ENCODE measurements at places on chromosomes 6 and 20.

- no peak for DNase-seq
Measured at GRCh38 chr20:19141998-19142397, 70.4 kb upstream of the SLC24A3 start.

- DNase-seq: no peak
Measured at GRCh38 chr20:23320317-23320716, 30.3 kb upstream of the NXT1 start.

GRCh38 chr20:7637184-7637583 is 303.1 kb downstream of the HAO1 start:
- DNase-seq: no peak

DNA sequence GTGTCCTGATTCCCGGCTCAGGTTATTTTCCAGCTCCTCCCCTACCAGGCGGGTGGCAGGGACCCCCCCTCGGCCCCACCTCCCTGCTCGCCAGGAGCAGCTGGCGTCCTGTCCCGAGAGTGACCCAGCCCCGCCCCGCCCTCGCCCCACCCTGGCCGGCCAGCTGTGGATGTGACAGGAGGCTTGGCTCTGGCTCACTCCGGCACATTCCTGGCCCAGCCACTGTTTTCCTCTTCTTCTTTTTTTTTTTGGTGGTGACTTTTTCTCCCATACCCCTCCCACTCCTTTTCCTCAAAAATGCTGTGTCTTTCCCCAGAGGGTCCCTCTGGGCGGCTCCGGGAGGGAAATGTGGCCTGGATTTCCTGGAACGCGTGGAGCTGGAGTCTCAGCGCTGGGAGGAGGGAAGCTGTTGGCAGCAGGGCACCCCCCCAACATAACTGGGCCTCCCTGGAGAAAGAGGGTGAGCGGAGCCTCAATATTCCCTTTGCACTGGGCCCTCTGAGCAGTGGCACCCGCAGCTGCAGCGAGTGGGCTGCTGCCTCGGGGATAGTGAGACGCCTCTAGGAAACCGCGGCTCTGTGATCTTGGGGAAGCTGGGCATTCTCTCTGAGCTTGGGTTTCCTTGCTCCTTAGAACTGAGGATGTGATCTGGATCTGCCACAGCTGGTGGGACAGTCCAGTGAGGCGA is 28.3 kb upstream of the CSNK2A1 start:
- peak; percentile 26 for DNase-seq

DNA sequence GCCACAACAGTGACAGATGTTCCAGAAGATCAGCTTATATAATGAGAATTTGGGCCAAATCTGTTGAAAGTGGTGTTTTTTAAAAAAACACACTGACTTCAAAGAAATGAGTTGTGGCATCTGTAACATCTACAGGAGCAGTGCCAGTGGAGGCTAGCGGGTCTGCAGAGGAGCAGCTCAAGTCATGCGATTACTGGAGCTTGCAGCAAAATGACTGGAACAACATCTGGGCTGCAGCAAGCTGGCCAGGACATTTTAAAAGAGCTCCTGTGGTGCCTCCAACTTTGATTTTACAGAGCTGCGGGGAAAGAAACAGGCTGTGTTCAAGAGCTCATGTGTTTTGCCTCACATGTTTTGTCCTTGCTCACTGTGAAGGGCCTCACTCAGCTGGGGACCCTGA is 57.2 kb downstream of the TBX18 start:
- DNase-seq: no peak

GRCh38 chr6:121932076-121932991 is 467.1 kb upstream of the HSF2 start:
- peak; percentile 91 for DNase-seq

DNA sequence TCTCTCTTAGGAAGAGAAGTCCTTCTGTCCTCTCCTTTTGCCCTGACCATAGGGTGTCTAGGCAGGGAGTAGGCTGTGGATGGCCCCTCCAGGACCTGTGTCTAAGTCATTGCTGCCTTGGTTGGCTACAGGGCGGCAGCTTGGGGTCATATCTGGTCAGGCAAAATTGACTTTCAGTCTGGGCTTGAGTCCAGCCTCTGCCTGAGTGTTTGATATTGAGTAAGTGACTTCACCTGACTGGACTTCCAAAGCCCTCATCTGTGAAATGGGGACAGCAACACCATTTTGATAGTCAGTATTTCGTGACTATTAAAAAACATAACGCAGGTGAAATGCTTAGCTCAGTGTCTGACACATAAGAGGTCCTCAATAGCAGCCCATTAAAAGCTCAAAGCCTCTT is 4.6 kb downstream of the TGM3 start:
- DNase-seq: no peak

- no peak for DNase-seq
Measured at GRCh38 chr20:37390891-37391525, 45.1 kb downstream of the SRC start.

GRCh38 chr6:5335020-5335419 is 73.7 kb downstream of the FARS2 start:
- no peak for DNase-seq

GRCh38 chr6:11414176-11414963 is 123.2 kb upstream of the TMEM170B start:
- DNase-seq: peak; percentile 69

DNA sequence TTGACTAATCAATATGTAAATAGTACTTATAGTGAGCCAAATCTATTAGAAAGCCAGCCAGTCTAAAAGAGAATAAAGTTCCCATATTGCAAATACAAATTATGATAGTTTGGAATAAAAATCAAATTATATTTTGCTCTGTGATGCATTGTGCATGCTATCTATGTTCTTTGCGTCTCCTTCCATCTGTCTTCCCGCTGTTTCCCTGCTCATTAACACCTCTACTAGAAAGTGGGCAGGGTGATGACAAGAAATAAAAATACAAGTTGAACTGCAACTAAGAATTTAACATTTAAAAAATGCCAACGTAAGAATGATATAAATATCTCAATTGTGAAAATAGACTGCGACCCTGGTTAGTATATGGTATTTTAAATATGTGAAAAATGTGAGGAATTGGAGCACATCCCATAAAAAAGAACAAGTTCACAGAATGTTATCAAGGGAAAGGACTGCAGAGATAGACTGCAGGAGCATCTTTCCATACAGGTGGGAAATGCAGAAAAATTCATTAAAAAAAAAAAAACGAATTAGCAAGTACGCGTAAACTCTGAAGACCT is 157.6 kb upstream of the PDE7B start:
- peak; percentile 22 for DNase-seq

GRCh38 chr6:151240036-151240685 is 394 bp downstream of the AKAP12 start:
- peak; percentile 76 for DNase-seq

GRCh38 chr6:133187657-133188453 is 53.3 kb upstream of the EYA4 start:
- DNase-seq: no peak

DNA sequence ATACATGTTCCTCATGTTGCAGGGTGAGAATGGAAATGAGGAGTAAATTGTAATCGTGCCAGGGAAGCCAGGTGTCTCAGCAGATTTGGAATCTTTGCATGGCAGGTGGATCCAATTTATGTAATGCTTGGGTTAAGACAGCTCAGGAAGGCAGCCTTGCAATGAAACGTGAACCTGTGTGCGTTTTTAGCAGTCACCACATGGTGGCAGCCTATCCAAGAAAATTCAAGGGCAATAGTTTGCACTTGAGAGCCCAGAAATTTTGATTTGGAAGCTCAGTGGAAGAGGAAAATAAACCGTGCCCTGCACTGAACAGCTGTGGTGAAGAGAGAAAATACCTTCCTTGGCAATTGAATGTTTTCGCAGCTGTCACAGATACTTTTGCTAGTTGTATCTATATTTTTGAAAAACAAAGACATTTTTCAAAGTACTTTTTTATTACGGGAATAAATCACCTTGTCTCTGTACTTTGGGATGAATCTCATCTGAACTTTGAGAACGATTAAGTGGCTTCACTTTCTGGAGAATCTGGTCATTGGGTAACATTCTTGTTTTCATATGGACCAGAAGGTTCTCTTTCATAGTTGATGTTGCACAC is 26.5 kb downstream of the MTHFD1L start:
- DNase-seq: peak; percentile 73

DNA sequence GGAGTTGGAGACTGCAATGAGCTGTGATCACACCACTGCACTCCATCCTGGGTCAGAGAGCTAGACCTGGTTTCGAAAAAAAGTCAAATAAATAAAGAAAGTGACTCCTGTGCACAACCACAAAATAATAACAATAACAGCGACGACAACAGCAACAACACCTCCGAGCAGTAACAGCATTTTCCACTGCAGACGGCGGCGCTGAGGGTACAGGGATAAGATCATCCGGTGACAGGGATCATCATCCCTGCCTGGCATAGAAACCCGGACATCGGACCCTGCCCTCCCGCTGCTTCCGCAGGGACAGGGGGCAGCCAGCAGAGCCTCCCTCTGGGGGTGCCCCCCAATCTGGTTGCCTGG is 11.5 kb downstream of the SRXN1 start:
- DNase-seq: no peak

- no peak for DNase-seq
Measured at GRCh38 chr20:6744180-6744579, 23.3 kb upstream of the BMP2 start.

DNA sequence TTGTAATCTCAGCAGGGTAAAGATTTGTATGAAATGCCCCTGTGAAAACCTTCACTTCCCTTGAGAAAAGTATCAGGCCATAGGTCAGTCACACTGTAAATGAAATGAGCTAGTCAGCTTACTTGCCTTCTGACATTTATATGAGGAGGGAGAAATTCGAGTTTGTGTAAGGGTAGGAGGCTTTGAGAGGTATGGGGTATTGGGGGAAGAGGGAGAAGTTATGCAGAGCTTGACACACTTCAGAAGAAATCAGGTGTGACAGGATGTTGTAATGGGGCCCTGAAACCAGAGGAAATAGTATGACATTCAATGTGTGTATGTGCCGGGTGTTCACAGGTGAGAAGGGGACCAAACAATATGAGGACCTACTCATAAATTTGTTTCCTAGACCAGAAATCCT is 64.2 kb upstream of the CCN6 start:
- no peak for DNase-seq

GRCh38 chr6:157755032-157755745 is 67.9 kb upstream of the SNX9 start:
- DNase-seq: no peak

DNA sequence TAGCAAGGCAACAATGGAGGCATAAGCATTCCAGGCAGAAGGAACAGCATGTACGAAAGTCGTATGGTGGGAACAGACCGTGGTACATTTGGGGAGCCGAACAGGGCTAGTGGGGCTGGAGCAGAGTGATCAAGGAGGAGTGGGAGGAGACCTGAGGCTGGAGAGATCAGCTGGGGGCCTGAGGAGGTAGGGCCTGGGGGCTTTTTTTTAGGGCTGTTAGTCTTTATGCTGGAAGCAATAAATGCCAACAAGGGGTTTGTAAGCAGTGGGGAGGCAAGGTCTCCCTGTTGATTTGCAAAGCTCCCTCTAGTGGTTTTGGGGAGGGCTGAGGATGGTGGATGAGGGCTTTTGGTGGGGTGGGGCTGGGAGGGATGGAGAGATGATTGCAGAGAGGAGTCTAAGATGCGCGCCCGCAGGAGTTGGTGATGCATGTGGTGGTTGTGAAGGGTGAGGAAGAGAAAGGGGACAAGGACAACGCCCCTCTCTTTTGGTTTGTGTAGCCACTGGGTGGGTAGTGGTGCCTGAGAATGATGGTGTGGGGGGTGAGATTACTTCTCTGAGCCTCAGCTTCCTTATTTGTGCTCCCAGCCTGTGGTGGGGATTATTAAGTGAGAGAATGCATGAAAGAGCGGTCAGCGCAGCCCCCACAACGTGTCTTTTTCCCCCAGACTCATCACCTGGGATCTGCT is 74.1 kb upstream of the TOX2 start:
- peak; percentile 44 for DNase-seq

DNA sequence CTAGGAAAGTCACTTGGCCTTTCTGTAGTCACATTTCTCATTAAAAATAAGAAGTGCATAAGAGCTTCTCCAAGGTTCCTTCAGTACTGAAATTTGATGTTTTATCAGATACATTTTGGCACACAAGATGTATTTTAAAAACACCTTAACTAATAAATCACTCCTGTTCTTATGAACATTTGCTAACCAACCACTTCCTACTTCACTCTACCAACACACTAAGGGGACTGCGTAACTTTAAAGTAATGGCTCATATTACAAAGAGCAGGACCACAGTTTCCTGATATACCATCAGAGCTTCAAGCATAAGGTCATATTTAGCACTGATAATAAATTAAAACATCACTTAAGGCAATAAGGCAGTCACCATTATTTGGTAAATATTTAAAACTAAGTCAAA is 104.4 kb downstream of the RALGAPA2 start:
- DNase-seq: no peak

- DNase-seq: no peak
Measured at GRCh38 chr6:35083507-35083906, 57.6 kb downstream of the TCP11 start.

DNA sequence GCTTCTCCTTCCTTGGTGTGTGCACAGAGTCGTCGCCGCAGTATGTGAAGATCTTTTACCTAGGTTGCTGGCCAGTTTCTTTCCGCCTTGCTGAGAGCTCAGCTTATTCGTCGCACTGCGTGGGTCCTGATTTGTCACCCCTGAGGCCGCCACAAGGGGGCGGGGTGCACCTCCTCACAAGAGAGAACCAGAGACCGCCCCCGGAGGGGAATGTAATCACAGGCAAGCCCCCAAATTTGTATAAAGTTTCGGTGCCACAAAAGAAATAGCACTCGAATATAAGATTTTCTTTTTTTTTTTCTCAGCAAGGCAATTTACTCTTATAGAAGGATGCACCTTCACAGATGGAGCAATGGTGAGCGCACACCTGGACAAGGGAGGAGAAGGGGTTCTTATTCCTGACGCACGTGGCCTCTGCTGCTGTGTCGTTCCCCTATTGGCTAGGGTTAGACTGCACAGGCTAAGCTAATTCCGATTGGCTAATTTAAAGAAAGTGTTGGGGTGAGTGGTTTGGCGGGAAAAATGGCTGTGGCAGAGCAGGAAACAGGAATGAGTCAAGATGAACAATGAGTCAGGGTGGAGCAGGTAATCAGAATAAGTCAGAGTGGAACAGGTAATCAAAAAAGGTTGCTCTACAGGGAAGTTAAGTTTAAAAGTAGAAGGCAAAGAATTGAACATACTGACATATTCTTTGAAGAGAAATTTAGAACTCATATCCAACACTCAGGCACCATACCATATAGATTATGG is 19.5 kb downstream of the NCOA3 start:
- DNase-seq: no peak

- DNase-seq: peak; percentile 81
Measured at GRCh38 chr6:36657942-36658544, 20.5 kb upstream of the CDKN1A start.

Data from A172 (cell line).